Renal cortical epithelial cell (primary cell): ENCODE measurements at places on chromosomes 3 and 15.
A peak's percentile ranks its signal among the peaks of the same experiment; 100 is the strongest.

GRCh38 chr3:178947738-178948137, 123.9 kb downstream of the ZMAT3 start:
- no peak for DNase-seq

DNA sequence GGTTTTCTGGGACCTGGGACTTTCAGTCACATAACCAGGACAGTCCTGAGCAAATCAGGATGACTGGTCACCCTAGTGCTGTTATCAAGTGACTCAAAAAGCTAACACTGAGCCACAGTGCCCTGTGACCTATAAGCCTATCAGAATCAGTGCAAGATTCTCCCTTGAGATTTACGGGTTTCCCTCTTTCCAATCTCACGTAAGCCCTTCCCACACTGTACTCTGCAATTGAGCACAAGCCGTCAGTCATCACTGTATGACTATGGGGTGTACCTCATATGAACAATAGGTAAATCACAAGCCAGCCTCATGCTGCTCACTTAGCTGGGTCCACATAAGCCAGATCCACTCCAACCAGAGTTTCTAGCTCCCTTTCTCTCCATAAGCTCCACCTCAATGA, 21.0 kb upstream of the CLDN18 start:
- DNase-seq, result no peak

GRCh38 chr15:58830556-58830955, 59.5 kb downstream of the MINDY2 start:
- peak; percentile 17 for DNase-seq

DNA sequence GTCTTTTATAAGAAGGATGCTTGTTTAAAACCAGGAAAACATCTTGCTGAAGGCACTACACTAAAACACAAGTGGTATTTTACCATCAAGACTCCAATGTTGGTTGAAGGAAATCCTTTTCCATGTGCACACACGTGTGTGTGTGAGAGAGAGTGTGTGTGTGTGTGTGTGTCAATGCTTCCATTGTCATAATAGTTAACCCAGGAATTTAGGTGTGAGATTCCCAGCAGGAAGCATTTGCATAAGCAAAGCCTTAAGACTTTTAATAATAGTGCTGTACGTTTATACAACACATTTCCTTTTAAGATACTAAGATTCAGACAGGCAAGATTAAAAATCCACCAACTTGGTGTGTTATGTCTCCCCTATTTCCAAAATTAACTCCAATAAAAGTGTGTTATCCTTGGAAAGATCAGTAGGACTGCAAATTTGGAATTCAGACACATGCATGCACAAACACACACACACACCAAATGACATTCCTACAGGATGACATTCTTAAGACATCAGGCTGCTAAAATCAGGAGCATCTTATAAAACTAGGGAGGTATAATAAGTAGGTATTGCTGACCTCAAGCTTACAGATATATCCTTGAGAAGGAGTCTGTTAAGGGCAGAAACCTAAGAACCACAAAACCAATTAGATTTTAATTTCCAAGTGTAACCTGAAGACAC, 18.3 kb downstream of the LMCD1 start:
- no peak for DNase-seq

DNA sequence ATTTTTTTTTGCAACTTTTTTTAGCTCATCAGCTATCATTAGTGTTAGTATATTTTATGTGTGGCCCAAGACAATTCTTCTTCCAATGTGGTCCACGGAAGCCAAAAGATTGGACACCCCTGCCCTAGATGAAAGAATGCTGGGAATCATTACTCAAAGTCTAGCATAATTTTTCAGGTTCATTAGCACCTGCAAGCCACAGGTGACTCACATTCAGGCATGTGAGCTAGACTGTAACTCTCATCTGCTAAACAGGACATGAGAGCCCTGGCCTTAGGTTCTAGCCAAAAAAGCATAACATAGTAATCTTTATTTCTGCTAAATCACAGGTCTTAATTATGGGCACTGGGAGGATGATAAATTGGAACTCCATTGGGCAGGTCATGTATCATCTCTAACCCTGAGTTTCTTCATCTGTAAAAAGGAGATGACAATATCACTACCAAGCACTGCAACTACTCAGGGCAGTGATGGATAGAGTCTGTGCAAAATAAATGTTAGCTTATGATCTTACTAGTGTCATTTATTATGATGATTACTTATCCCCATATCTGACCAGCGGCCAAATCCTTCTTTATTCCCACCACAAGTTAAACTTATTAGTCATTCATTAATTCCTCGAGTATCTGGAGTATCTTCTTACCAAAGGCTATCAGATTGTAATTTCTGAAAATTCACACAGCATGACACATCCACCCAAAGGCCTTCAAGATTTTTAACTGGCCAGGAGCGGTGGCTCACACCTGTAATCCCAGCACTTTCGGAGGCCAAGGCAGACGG, 125.0 kb downstream of the PLD1 start:
- peak; percentile 47 for DNase-seq

DNA sequence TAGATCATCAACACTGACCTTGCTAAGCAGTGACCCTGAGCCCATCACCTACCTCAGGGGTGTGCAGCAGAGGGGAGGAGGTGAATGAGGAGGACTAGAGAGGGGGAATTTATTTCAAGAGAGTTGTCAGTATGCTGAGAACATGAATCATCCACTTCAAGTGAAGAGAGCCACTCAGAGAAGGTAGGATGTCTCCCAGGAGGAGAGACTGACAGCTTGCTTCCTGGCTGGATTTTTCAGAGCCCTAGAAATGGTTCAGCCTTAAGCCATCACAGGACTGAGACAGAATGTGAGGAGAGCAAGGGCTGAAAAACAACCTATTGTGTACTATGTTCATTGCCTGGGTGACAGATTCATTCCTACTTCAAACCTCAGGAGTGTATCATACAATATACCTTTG, 34.8 kb downstream of the CCNL1 start:
- peak; percentile 57 for DNase-seq

DNA sequence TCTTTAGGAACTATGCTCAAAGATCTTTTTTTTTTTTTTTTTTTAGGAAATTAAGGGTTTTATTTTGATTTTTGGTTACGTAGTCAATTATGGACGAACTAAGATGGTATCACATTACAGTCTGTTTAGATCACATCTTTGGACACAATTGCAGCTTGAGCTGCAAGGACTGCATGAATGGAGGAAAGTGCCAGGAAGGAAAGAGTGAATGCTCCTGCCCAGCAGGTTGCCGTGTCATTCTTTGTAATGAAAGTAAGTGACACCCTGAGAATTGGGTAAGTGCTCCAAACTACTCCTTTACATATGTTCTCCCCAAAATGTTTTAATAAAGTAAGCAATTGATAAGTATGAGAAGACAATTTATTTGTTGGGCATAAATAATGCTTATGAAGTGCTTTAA, 716.5 kb upstream of the GOLIM4 start:
- DNase-seq, result no peak

DNA sequence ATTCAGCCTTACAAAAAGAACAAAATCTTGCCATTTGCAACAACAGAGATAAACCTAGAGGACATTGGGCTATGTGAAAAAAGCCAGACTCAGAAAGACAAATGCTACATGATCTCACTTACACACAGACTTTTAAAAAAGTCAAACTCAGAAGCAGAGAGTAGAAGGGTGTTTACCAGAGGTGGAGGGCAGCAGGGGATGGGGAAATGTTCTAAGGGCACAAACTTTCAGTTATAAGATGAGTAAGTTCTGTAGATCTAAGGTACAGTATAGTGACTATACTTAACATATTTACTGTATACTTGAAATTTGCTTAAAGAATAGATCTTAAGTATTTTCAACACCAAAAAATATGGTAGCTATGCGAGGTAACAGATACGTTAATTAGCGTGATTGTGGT, 3.0 kb downstream of the MYEF2 start:
- no peak for DNase-seq

- no peak for DNase-seq
Measured at GRCh38 chr15:72068856-72069255, 49.1 kb downstream of the MYO9A start.

DNA sequence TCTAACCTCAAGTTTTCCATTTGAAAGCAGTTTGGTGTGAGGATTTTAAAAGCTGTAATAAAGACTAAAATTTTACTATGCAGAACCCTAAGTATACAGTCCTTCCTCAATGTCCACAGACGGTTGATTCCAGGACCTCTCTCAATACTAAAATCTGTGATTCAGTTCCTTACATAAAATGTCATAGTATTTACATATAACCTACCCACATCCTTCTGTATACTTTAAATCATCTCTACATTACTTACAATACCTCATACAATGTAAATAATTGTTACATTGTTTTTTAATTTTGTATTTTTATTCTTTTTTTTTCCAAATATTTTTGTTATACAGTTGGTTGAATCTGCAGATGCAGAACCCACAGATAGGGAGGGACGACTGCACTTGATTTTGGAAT, 2.8 kb upstream of the TOPAZ1 start:
- no peak for DNase-seq

DNA sequence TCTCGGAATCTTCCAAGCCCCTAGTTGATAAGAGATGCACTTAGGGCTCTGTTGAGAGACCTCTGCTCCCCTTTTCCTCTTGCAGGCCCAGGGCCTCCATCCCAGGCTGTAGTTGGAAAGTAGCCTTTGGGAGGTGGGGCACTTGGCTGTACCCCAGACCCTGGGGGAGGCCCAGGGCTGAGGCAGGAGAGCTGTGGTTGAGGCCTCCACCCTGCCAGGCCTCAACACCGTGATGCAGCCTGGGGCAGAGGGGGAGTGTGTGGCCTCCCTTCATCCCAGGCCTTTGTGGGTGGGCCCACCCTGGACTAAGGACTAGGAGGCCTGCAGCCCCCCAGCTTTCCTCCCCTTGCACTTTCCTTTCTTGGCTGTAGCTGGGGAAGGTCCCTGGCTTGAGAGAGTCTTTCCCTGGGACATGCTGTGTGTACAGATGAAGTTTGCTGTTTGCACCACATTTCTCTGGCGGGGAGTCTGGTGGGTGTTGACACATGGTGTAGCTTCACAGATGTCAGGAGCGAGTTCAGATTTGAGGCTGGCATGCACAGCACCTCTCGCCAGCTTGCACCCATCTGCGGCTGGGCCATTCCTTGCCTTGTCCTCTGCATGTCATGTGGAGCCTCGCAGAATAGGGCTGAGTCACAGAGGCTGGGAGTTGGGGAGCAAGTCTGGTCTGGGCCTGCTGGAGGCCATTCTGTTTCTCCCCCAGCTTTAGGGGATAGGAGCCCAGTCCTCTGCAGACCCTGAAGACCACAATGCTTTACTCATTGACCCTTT, 13.7 kb downstream of the PLEKHO2 start:
- DNase-seq, result no peak

DNA sequence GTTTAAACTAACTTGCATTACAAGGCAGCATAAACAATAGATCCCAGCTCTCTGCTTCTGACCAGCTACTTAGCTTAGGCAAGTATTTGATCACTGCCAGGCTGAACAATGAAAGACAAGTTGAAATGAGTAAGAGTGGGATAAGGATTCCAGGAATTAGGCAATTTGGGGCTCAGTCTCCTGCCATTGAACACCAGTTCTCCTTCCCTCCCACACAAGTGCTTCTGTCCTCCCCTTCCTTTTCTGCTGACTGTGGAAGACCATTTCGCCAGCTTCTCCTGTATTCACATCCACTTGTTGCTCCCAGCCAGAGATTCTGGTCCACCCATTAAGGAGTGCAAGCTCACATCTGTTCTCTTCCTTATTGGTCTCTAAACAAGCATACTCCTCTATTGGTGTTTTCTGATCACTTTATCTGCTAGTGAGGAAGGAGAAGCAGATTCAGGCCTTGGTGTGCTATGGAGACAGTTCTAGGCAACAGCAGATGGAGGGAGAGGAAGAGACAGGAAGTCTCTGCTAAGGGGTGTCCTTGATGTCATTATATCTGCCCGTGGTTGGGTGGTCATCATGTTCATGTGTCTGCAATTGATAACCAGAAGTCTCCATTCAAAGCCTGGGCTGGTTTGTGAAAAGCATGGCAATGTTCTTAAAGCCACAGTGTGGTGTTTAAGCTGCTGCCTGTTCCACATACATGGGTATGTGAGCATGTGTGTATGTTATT, 121.5 kb downstream of the PLCL2 start:
- DNase-seq, result peak; percentile 15

DNA sequence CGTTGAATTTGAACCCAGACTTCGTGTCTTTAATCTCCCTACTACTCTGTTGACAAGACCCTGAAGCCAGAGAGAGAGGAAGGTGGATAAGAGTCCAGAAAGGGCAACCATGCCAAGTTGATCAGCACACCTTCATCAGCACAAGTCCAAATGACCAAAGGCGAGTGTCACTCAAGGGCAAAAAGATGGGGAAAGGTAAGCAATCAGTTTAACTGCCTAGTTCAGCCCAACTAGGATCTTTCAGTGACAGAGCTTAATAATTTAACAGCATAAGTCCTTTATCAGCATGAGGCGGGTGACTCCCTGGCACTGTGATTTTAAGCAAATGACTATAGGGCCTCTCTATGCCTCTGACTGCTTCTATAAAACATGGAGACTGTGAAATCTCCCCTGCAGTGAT, 6.2 kb downstream of the SUCLG2 start:
- DNase-seq, result peak; percentile 29

DNA sequence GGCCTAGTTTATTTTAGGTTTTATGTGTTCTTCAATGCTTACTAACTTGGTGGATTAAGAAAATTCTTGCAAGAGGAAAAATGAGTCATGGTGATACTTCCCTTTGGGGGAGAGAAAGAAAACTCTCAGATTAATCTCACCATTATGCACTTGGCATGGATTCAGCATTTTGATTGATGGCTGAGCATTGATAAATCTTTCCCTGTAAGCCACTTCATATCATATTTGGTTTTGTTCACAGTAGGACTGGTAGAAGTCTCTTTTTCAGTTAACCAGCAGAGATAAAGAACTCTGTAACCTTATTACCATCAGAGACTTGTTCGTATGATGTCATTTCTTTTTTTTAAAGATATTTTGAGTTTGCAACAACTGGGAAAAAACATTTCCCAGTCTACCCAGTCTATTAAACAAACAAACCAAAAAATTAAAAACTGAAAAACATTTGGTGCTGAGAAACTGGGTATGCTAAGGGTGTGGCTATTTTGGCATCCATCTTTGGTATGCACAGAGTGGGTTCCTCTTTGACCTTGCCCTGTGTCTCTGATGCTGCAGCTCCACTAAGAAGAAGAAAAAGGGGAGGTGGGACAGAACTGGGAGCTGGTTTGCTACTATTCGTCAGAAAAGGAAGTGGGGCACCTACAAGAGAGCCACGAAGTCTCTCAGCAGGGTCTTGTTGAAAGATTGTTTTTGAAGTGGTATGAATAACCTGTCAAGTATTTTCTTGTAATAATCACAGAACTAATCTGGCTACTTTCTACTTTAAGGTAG, 17.2 kb downstream of the TMOD3 start:
- DNase-seq, result peak; percentile 62

DNA sequence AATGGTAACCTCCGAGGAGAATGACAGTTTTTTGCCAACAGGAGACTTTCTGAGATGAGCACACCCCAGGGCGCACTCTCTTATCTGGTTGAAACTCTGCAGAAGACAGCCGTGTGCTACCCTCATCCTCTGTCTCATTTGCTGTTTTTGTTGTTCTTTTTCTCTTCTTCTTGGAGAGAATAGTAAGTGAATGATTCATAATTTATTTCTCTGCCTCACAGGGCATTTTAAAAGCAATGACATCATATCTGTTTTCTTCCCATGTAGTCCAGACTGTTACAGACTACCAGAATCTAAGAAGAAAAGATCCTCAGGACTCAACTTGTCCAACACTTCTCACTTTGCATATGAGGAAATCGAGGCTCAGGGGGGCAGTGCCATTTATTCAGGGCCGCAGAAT, 771.1 kb upstream of the GRM7 start:
- DNase-seq, result no peak
